Activated T-cell treated with anti-CD3 and anti-CD28 coated beads for 4 hours (primary cell): ENCODE measurements at places on chromosomes 16 and 17.

DNA sequence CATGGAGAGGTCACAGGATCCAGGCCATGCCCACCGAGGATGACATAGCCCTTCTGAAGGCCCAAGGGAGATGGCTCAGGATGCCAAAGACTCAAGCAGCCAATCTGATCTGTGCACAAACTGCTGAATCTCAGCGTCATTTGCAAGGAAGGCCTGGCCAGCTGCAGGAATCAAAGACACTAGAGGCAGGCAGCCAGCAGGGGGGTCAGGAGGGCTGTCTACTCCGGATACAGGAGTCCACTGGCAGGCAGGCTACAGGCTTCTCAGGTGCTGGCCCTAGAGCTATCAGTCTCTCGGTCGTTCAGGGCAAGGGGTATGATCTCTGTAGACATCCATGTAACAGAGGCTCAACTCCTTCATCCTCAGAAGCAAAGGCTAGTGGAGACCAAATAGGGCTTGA, 1735.3 kb downstream of the TP53TG3F start:
- DNase-seq: no peak

GRCh38 chr16:84952335-84953189, 58.8 kb downstream of the ZDHHC7 start:
- DNase-seq: peak; percentile 60

DNA sequence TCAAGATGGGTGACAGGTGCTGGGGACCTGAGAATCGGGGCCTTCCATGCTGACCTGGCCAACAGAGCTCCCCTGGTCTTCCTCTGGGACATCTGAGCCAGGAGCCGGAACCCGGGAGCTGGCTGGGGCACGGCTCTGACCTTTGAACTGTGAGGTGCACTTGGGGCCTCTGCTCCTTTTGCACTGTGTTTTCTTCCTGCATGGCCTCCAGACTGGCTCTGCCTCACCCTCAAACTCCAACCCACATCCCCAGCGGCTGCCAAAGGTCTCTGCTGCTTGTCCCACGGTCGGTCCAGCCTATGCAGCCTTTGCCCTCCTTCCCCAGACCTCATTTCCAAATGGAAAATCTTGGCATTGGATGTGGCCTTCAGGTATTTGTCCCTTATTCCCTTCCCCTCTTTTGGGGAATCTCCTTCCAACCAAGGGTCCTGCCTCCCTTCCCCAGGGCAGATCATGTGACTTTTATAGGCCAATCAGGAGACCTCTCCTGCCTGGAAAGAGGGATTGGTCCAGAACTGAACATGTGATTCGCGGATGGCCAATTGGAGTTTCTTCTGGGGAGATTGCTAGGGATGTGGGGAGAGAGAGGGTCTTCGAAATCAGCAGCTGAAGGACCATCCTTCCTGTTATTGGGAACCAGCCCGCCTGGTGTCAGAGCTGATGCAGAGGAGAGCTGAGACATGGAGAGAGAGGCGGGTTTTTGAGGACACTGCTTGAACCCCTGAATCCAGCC, 117.9 kb downstream of the CYLD start:
- no peak for DNase-seq

DNA sequence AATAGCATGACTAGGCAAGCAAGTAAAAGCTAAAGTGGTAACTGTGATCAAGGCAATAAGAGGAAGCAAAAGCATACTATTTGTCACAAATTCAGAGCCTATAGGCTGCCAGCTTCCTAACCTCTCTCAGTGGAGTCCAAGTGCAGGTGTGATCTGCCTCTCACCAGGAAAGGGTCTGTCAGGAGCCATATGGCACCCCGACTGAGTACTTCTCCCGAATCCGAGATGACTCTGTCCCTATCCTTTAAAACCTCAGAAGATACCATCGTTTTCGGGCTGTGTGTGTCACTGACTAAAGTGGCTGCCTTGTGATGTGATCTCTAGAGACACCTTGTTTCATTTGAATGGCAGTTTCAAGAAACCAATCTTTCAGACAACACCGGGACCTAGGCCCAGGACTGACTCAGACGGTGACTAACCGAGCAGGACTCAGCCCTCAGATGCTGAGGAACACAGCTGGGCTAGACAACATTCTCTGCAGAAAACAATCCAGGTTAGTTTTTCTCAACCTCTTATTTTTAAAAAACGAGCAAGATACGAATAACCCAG, 63.6 kb downstream of the SMG6 start:
- DNase-seq: no peak

GRCh38 chr16:46736695-46737094, 11.4 kb downstream of the MYLK3 start:
- no peak for DNase-seq

DNA sequence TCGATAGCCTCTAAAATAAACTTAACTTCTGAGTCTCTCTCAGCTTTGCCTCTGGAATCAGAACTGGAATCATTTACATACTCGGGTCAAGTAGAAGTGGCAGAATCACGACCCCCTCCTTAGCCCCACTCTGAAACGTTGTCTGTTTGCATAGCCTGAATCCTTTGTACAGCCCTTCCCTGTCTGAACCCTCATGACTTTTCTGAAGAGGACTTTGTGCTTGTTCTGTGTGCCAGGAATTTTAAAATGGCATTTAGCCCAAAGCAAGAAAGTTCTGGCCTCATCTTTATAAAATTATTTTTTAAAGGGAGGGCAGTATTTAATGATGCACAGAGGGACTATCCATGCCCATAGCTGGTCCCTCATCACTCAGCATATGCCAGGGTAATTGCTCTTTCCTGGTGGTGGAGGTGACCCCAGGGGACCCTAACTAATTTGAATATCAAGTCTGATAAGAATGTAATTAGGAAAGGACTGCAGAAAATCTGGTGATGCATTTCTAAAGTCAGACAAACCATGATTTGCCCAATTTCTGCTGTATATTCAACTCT, 342.7 kb upstream of the TNRC6C start:
- no peak for DNase-seq

DNA sequence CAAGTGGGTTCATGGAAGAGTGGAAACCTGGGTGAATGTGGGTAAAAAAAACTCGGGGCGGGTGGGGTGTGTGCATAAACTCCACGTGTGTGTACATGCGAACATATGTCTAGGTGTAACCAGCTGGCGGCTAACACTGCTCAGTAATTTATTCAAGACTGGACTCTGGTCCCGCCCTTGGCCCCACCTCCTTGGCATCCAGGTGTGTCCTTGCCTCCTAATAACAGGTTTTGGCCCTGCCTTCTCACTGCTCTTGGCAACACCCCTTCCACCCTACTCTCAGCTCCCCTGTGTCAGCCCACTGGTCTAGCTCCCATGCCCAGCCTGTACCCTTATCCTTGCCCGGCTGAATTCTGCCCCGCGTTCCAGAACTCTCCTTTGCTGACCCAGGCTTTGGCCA, 8.3 kb downstream of the FLII start:
- DNase-seq: no peak

GRCh38 chr16:11256661-11257130, 692 bp upstream of the SOCS1 start:
- no peak for DNase-seq

DNA sequence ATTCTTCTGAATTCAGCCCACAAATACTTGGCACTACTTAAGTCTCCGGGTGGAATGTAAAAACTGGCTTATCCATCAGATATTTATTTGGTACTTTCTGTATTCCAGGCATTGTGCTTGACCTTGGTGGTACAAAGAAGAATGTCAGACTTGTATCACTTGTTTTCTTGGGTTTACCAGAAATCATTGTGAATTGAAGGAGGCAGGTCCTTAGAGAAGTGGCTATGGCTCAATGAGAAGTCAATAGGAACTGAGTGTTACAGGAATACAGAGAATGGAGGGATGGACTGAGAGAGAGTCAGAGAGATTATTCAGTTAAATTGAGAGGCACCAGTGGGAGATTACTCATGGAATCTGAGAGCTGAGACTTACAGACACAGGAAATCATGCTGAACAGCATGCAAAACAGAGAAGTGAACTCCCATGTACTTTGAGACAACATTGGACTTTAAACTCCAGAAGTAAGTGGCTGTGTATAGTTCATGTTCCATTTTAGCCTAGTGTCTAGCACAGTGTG, 704.1 kb downstream of the CDH11 start:
- no peak for DNase-seq

DNA sequence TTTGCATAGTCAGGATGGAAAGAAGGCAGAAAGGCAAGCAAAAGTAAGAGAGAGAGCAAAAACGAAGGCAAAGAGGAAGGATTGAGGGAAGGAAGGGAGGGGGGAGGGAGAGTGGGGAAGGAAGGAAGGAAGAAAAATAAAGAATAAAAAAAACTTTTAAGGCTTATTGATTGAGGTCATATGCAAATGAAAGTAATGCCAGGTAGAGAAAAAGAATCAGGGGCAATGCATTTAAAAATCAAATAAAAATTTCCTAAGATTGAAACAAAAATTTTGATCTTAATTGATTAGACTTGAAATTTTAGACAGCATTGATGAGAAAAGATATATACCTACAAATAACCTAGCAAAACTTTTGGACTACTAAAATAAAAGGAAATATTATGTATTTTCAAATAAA, 153.9 kb upstream of the KIF2B start:
- DNase-seq: no peak

DNA sequence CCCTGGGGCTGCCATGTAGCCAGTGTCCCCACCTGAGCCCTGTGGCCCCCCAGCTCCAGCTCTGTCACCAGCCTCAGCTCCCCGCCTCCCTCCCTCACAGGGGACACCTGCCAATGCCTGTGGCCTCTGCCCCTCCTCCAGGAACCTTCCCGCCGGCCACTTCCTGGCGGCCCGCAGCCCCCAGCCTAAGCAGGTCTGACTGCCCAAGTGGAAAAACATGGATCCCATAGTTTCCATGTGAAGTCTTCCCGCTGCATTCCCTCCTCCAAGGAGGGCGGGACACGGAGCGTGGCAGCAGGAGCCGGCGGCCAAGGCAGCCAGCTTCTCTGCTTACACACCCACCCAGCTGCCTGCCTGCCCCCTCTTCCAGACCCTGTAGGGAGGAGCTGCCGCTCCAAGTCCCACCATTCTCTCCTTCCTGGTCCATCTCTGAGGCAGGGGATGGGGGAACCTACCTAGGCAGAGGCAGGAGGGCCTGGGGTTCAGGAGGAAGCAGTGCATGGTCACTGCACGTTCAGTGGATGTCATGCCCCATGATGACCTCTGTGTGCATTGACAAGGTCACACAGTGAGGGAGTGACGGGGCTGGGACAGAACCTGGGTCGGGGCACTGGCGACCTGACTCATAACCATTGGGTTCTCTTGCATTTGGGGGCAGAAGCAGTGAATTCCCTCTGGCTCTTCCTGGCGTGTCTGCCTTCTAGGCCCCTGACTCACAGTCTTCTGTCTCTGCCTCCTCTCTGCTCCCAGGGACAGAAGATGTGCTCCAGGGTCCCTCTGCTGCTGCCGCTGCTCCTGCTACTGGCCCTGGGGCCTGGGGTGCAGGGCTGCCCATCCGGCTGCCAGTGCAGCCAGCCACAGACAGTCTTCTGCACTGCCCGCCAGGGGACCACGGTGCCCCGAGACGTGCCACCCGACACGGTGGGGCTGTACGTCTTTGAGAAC, 8.7 kb downstream of the VASN start:
- DNase-seq: no peak

DNA sequence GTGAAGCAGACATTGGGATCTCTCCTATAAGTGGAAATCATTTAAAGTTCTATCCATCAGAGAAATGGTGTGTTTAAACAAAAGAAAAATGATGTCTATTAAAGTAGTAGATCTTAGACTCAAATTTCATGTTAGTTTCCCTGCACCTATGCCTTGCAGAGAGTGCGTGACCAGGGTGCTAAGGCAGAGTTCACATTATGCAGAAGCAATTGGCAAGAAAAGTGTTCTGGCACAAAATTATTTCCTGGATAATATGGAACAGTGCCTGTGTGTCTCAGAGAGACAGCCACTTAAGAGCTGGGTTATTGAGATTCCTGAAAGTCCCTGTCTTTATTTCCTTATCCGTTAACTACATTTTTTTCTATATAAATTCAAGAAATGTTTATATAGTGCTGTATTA, 457.0 kb downstream of the CDH8 start:
- no peak for DNase-seq

DNA sequence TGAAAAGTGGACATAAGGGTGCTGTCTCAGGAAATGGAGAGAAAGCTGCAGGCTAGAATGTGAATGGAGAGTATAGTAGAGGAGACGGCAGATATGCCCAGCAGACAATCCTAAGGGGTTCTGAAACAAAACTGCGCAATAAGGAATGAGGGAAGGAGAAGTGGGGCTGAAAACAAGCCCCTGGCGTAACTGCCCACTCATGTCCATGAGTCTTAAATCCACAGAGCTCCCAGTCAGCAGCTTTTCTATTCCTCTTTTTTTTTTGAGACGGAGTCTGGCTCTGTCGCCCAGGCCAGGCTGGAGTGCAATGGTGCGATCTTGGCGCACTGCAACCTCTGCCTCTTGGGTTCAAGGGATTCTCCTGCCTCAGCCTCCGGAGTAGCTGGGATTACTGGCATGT, 5.9 kb downstream of the STRADA start:
- DNase-seq: no peak

DNA sequence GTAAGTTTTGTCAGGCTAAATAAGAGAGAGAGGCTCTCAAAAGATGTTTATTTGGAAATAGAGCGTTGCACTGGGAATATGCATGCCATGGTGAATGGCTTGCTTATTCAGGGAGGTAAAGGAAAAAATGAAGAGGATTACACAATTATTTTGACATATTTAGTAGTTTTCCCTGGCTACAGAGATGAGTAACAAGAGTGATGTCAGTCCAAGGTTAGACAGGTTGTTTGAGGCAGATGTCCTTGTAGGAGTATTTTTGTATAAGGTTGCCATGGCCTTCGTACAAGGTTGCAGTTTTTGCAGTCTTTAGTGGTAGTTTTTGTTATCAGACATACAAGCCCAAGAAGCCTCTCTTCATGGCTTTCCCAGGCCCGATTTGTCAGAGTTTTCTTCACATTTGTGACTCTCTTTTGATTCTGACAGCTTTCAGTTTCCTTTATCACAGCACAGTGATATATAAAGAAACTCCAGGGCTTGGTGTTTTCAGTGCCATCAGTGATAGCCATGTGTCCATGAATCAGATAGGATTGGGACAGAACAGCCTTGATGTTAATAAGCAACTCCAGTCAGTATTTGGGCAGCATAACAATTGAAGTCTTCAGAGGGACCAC, 18.7 kb upstream of the LGALS9 start:
- no peak for DNase-seq

- DNase-seq: no peak
These were observed 970.5 kb upstream of the EEF2KMT start for GRCh38 chr16:6068063-6068462.

GRCh38 chr17:60139438-60140285, 10.1 kb upstream of the CA4 start:
- DNase-seq: peak; percentile 30

GRCh38 chr17:72255481-72255880, 134.7 kb downstream of the SOX9 start:
- no peak for DNase-seq

GRCh38 chr16:13936596-13937081, 16.7 kb downstream of the ERCC4 start:
- no peak for DNase-seq

DNA sequence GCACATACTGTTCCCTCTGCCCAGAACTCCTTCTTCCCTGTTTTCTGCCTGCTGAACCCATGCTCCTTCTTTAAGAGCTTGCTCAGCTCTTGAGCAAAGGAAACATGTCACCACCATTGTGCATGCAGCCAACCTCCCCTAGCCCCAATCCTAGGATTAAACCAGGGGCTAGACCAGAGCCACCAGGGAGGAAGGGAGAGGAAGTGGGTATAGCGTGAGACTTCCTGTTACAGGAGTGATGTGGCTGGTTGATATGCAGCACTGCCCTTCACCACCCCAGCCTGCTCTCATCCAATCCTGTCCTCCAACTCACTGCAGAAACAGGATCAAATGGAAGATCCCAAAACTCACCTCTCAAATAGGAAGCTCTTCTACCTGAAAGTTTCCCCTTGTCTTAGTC, 67.1 kb upstream of the CDH5 start:
- DNase-seq: no peak

GRCh38 chr16:70429888-70430666, 8.8 kb downstream of the ST3GAL2 start:
- DNase-seq: no peak
